CD4-positive, alpha-beta T cell treated with Interleukin-21 for 1 hour (primary cell): ENCODE measurements at places on chromosomes 11 and 22.
A peak's percentile ranks its signal among the peaks of the same experiment; 100 is the strongest.

- no peak for DNase-seq
These were observed 64.4 kb downstream of the CD82 start for GRCh38 chr11:44629732-44630345.

- no peak for DNase-seq
These were observed 106.0 kb upstream of the TIMP3 start for GRCh38 chr22:32695451-32695891.

GRCh38 chr11:57324154-57324885 lies 432 bp downstream of the TNKS1BP1 start:
- DNase-seq, result no peak

- DNase-seq, result no peak
These were observed 5.8 kb downstream of the POLDIP3 start for GRCh38 chr22:42608823-42609361.

GRCh38 chr11:2249189-2249916 lies 21.0 kb downstream of the ASCL2 start:
- no peak for DNase-seq

DNA sequence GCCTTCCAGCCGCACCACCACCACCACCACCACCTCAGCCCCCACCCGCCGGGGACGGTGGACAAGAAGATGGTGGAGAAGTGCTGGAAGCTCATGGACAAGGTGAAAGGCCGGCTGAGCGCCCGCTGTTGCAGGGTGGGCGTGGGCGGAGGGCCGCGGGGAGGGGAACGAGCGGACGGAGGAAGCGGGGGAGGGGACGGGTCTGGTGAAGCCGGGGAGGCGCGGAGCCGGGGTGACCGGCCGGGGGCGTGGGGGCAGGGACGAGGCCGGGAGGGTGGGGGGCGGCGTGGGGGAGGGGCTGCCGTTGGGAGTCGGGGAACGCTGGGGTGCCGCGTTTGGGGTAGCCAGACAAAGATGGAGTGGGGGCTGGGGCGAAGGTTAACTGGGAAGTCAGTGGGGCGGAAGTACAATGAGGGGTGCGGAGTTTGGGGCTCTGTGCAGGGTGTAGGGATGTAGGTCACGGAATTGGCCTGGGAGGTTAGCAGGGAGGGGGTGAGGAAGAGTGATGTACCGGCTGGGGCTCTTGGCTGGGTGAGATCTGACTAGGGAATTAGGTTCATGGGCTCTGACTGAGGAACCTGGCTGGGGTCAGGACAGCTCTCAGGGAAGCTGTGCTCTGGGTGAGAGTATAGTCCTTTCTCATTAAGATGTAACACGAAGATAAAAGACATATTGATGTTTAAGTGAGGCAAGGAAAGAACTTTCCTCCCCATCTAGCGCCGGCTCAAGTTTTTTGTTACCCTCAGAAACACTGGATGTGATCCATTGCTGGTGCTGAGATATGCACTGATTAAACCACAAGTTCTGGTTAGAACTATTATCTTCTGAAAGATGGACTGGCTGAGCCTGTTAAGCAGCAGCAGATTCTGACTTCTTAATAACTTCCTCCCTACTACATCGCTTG lies 624 bp downstream of the CBL start:
- peak; percentile 51 for DNase-seq

- no peak for DNase-seq
These were observed 313.1 kb downstream of the C11orf87 start for GRCh38 chr11:109735128-109735527.

DNA sequence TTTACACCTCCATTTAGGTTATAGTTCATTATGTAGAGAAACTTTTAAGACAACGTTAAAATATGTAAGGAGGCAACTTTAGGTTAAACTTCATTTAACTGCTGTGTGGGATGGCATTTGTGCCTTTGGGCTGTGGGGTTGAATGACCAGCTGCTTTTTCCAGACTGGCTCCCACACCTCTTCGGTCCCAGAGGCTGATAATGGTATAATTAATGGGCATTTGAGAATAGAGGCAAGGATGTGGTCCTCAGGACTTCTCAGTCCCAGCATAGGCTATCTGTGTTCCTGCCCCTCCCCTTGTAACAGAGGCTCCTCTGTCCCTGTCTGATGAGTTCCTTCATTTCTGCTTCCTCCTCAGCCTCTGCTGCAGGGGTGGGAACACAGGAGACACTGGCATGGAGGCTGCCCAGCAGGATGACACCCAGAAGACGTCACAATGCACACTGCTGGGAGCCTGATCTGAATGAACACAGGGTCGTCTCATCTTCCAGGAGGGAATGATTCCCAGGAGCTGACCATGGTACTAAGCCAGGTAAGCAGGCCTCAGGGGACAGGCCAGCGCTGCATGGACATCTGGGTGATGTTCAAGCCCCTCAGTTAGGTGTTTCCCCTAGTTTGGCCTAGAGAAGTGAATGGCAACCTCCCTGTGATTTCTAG lies 17.1 kb upstream of the GNAZ start:
- DNase-seq, result no peak

DNA sequence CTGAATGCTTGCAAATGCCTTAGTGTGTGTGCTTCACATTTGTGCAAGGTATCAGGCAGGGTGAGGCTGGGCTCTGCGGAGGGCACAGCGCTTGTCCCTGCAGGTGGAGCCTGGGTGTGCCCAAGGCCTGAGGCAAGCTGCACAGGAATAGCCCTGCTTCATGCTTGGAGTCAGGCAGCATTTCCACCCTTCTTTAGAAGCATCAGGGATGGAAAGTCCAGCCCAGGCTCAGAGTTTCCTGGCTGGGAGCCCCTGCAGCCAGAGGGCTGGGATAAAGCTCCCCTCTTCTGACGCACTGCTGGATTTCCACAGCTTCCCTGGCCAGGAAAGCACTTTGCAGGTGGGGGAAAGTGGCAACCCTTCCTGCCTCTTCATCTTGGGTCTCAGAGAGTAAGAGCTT lies 63.4 kb downstream of the GALNT18 start:
- no peak for DNase-seq

DNA sequence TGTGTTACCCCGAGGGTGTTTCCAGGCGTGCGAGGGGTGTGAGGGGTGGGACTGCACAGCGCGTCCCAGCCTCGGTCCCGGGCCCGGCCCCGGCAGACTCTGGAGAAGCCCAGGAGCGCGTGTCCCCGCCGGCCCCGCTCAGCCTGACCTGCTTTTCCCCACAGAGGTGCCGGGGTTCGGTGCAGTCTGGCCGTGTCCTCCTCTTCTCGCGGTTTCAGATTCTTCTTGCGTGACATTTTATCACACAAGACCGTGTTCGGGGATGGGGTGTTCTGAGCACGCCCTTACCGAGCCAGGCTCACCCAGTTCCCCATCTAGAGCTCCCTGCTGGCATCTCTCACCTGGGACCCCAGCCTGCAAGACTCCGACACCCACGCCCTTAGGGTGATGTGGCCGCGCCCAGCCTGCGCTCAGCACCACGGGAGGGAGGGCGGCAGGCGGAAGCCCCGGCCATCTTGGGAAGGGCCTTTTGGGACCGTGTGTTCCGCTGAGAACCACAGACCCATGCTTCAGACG lies 775.6 kb downstream of the BRD1 start:
- peak; percentile 52 for DNase-seq

DNA sequence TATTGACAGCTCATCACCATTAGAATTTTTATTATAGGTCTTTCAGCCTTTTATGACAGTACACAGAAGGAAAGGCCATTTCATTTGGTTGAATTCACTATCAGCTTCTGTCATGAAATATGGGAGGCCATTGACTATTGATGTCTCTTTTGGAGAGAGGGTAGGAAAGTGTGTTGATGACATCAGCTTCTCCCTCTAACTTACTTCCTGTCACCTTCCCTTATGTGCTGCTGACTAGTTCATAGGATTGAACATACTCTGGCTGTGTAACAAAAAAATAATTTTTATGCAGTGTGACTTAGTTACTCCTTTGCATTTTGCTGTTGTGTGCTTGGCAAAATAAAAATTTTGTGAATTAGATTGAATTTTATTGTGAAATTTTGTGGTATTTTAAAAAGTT lies 769.2 kb downstream of the METTL15 start:
- DNase-seq, result no peak

DNA sequence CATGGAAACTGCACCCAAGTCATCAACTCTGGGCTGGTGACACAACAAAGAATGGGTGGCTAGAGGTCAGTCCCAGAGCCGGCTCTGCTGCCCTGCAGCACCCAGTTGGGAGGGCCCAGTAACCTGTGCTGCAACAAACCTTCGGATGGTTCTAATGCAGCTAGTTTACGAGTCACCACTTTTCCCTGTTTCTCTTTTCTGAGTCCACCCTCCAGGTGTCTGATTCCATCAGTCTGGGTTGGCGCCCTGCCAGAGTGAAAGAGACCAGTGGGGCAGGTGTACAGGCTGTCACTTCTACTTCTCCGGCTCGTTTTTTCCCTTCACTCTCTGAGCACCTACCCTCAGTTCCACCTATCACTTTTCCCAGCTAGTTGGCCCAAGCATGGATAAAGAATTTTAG lies 572.9 kb downstream of the NTM start:
- no peak for DNase-seq

DNA sequence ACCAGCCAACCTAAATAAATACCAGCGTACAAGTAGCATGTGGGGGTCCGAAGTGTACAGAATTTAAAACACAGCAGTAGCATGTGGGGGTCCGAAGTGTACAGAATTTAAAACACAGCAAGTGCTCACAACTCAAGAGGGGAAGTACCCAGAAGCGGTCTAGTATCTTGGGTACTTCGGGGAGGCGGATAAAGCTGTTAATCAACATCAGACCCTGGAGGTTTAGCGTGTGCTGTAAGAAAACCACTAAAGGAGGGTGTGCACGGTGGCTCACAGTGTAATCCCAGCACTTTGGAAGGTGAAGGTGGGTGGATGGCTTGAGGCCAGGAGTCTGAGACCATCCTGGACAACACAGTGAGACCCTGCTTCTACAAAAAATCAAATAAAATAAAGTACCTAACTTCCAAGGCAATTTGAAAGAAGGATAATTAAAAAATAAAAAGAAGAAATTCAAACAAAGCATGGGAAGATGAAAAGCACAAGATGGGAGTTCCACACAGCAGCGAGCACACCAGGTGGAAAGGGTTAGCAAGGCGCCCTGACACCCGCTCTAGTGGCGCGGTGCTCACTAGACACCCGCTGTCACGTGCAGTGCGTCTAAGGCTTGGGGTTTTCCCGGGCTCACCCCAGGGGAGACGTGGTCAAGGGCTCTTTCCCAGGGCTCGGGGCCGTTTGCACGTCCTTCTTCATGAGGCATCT lies 35.0 kb upstream of the MOB2 start:
- DNase-seq, result no peak

DNA sequence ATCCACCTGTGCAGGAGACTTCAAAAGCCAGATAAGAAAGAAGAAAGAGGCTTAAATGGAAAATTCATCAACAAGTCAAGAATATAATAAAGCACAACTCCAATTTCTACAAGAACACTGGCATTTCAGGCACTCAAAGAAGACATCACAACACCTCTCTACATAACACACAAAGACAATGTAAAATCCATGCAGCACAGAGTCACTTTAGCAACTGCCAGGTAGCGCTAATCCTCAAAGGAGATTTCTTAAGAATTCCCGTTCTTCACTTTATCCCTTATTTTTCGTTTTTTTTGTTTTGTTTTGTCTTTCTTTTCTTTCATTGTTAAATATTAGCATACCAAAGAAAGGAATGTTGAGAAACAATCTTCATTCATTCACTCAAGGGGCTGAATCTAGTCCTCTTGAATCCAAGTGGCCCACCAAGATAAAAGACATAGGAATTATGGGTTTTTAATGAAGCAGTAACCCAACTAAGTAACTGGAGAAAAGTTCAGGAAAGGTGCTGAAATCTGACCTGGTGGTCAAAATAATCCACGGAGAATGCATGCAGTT lies 95.0 kb downstream of the CADM1 start:
- DNase-seq, result no peak

GRCh38 chr11:35100013-35100383 lies 39.0 kb upstream of the CD44 start:
- no peak for DNase-seq

DNA sequence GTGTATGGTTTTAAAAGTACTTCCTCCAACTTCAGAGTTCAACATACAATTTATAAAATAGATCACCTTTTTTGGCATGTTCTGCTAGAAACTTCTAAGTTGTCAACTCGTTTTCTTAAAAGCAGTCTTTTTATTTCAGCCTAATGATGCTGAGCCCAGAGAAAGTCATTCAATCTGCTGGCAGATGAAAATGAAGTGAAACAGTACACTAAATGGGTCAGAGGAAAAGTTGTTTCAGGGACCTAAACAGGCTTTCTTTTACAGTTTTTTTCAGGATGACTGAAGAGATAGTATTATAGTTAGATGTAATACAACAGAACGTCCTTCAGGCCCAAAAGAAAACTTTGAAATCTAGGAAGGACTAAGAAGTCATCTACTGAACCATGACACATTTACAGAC lies 842.7 kb upstream of the CCDC90B start:
- DNase-seq, result no peak

DNA sequence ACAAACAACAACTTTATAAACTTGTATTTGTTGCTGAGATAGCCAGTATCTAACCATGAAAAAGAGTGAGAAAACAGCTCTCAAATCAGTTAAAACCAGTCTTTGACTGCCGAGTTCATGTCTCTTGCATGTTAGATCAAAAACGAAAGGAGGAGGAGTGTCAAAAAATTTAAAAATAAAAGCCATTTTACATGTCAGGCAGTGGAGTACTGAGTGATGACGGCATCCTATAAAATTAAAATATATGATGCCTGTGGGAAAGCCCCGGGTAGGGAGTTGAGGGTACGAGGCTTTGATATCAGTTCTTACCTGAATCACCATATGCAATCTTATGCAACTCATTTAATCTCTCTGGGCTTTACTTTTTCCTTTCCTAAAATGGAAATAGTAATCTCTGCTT lies 117.3 kb downstream of the ETS1 start:
- peak; percentile 86 for DNase-seq

GRCh38 chr11:70169127-70169526 lies 34.0 kb upstream of the FADD start:
- DNase-seq, result no peak

DNA sequence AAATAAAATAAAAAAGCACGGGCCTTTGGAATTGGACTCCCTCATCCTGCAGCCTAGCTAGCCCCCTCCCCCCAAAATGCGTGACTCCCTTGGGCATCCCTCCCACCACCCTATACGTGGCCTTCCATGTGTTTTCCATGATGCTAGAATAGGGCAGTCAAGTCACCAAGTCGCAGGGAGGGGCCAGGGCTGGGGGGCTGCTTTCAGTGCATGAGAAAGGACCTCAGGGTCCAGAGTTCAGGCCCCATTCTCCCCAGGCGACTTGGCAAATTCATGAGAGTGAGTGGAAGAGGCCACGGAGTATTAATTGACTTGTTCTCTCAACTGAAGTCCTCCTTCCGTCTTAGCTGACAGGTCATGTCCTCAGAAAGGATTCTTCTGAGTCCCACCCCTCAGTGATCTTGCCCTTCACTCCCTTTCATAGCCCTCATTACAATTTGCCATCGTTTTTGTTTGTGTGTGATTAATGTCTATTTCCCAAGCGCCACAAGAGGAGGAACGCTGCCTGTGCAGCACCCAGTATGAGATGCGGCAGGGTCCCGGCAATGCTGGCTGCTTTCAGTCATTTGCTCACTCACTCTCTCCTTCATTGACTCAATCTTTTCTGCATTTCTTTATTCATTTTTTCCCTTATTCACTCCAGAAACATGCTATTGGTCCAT lies 17.4 kb downstream of the LRRC32 start:
- no peak for DNase-seq

DNA sequence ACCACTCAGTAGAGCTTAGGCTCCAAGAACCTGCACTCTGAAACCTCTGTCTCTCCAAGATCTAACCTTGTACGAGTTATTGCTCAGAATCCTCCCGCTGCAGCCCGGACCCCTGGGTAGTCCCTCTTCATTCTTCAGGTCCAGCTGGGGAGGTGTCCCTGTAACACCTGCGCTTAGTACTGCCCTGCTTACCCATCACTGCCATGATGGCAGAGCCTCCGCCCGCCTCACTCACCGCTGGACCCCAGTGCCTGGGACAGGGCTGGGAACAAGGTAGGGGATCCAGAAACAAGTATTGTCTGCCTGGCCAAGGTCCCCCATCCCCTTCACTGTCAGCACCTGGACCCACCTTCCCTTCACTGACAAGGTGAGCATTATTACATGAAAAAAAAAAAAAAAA lies 50.3 kb downstream of the THAP12 start:
- no peak for DNase-seq
